Epithelial cell of alveolus of lung (primary cell): ENCODE measurements at places on chromosomes 1 and 21. TPM values are rescaled to one million over a fixed set of nuclear protein-coding genes. Genes with fewer than 3 reads are reported as not detected.

ALPL gene
- total RNA-seq: 0.13 and 1.7 TPM in 2 replicates

HTR6 gene
- not detected in 2 replicates for total RNA-seq

SLFNL1 gene
- 0.39 and 1.4 TPM in 2 replicates for total RNA-seq

SERPINC1 gene
- total RNA-seq: 0.13 TPM in 1 of 2 replicates, not detected in the other

KCNC4 gene
- total RNA-seq: 0.88 and 1.0 TPM in 2 replicates

NMNAT2 gene
- total RNA-seq: under 0.01 and 0.26 TPM in 2 replicates

LMX1A gene
- total RNA-seq: not detected in 2 replicates
